ENCODE measurements at places on chromosomes 2 and 18.

DNA sequence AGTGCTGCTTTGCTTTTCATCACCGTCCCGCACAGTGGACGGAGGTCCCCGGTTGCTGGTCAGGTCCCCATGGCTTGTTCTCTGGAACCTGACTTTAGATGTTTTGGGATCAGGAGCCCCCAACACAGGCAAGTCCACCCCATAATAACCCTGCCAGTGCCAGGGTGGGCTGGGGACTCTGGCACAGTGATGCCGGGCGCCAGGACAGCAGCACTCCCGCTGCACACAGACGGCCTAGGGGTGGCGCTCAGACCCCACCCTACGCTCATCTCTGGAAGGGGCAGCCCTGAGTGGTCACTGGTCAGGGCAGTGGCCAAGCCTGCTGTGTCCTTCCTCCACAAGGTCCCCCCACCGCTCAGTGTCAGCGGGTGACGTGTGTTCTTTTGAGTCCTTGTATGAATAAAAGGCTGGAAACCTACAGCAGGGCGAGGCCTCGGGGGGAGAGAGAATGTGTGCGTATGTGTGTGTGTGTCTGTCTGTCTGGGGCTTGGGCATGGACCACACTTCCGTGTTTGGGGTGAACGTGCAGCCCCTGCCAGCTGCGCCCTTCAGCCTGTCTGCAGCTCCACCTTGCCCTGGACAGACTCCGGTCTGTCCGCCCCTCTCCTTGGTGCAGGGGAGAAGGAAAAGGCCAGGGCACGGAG is 32.3 kb downstream of the GPC1 start:
- no peak for DNase-seq

DNA sequence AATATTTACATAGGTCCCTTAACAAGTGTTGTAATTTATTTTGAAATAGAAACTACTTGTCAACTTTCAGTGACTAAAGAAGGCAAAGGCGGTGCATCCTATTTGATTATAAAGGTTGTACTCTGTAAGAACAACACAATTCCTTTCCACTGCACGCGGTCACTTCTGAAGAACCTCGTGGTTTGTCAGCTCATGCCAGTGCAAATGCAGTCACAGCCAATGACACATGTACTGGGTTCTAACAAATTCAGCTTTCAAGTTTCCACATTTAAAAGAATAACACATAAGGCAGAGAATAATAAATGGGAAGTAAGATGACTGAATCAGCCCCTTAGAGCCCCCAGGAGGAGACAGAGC is 39.7 kb downstream of the CYB5A start:
- DNase-seq, result no peak

- DNase-seq, result no peak
Measured at GRCh38 chr2:53450923-53451322, 316.7 kb upstream of the CHAC2 start.

GRCh38 chr18:13447621-13448334 is 229.2 kb downstream of the LDLRAD4 start:
- DNase-seq, result no peak

DNA sequence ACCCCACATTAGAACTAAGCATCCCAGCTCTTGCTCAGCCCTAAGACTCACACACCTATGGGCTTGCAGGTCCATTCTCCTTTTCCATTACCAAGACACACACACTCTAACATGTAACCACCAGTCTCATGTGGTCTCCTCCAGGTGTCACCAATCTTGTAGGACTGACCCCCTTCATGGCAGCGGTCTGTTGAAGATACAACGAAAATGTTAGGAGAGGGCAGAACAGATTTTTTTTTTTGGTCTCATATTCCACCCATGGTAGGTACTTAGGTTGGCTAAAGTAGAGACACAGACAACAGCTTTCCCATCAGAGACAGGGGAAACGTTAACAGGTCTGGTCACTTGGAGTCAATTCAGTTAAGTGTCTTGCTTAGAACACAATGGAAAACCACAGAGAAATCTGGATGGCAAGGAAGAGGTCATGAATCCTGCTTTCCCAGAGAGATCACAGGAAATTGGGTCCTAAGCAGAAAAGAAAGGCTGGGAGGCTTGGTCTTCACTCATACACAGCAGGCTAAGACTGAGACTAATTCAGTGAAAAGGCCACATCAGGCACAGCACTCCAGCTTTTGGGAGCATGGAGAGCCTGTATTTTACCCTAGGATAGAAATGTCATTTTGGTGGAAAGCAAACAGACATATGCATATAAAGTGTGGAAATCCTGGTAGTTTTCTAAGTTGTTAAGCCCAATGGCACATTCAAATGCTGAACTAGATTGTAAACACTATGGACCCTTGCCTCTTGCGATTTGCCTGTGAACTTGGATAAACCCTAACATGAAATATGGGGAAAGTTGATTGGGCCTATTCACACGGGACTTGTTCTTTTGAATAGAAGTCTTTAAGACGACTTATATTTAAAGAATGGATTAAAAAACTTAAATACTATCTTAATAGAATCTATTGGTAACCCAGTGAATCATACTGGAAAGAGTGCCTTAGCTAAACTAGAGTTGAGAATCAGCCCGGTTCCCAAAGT is 3.8 kb downstream of the FN1 start:
- no peak for DNase-seq

DNA sequence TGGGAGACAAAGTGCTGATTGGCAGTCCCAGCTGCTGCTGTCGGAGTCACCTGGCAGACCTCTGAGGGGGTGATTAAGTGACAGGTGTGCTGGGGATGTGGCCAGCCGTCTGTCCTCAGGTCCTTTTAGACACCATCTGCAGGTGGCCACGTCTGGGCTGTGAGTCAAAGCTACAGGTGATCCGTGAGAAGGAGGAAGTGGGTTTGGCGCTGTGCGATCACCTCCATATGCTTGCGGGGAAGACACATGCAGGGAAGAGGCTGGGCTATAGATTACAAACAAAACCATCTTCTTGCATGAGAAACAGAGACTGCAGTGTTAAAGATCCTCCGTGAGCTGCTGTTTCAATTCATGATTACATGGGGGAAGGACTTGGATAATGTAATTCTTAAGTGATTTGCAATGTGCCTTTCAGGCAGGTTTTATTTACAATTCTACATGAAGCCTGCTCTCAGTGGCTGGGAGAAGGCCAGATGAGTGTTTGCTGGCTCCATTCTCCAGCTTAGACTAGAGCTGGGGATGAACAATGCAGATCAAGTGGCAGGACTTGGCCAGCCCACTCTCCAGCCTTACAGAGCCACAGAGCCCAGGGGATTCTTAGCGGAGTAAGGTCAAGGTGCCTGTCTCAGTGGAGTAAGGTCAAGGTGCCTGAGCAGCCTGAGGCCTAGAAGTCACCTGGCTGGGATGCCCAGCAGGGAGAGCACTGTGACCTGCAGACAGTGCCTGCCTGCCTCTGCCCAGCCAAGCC is 87.8 kb downstream of the LYPD1 start:
- DNase-seq, result no peak

GRCh38 chr2:41129988-41130387 is 678.1 kb upstream of the SLC8A1 start:
- no peak for DNase-seq

DNA sequence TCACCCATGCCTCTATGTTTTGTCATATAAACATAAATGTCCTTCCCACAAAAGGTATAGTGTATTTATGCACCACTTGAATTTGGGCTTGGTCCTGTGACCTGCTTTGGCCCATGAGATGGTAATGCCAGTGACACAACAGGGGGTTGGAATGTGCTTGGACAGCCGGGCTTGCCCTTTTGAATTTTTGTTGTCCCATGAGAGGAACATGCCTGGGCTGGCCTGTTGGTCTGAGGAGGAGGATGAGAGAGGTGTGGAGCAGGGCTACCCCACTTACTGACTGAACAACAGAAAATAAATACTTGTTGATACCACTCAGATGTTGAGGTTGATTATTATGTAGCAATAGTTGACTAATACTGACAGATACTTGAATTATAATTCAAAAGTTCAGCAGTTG is 63.2 kb upstream of the TCF4 start:
- no peak for DNase-seq

- no peak for DNase-seq
Measured at GRCh38 chr2:29322011-29322410, 206.8 kb downstream of the CLIP4 start.

DNA sequence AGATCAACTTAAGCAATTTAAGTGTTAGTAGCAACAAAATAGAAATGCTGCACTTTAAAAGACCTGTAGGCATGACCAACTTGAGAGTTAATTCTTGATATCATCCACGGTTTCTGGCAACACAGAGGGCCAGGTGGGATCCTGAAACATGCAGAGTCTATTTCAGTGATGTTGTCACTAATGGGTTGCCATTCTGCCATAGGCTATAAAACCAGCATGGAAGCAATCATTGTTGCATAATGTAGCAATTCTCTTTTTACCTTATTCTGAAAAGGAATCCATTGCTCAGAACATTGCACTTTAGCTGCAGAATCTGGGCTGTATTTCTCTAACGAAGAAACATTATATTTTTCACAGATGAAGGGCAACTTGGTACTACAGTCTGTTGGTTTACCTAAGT is 53.9 kb upstream of the CD302 start:
- DNase-seq, result no peak

- DNase-seq, result no peak
Measured at GRCh38 chr2:179107737-179108136, 57.8 kb upstream of the CCDC141 start.

DNA sequence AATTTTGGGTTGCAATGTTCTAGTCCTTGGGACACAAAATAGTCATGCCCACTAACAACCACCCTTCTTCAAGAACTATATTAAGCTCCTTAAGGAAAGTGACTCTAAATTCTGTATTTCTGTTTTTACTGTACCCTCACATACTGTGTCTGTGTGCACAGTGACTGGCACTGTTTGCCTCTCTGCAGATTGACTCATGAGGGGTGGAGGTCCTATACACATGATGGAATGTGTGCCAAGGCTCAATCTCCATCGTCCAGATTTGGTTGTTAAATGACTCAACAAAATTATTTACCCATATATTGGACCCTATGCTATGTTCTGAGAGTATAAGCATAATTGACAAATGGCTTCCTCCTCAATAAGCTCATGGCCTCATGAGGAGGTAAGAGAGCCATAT is 126.6 kb upstream of the CWC22 start:
- no peak for DNase-seq

- DNase-seq, result no peak
Measured at GRCh38 chr2:39447266-39448168, 10.4 kb upstream of the MAP4K3 start.

DNA sequence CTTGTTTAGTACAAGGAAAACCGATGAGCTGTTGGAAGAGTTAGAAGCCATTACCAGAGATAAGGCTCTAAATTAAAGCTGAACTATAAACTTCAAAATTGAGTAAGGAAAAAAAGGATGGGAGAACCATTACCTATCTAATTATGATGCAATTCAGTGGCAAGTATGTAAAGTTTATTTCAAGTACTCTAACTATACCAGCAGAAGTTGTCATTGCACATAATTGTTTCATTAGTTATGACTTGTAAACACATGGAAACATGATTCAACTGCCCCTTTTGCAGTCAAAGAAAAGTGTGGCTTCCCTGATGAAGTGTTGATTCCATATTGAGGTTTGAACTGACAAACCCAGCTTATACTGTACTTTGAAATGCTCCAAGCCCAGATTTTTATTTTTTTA is 324.1 kb upstream of the KCNJ3 start:
- DNase-seq, result no peak

DNA sequence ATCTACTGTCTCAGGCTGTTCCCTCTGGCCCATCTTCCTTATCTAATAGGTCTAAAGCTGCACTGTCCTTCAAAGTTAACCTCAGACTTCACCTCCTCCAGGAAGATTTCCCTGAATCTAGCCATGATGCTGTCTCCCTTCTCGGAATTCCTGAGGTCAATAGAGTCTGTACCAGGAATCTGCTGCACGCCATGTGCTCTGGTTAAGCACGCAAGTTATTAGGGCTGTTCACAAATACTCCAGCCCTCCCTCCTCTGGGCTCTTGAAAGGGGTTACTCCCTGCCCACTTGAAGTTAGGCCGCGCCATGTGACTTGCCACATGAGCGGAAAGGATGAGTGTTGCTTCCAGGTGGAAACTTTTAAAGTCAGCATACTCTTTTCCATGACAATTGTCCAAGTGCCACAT is 43.6 kb downstream of the MCFD2 start:
- DNase-seq, result no peak

GRCh38 chr2:177520324-177520723 is 127.8 kb downstream of the AGPS start:
- no peak for DNase-seq

GRCh38 chr2:205783872-205784499 is 101.7 kb downstream of the NRP2 start:
- no peak for DNase-seq

GRCh38 chr2:74887445-74887951 is 53.6 kb downstream of the HK2 start:
- no peak for DNase-seq

DNA sequence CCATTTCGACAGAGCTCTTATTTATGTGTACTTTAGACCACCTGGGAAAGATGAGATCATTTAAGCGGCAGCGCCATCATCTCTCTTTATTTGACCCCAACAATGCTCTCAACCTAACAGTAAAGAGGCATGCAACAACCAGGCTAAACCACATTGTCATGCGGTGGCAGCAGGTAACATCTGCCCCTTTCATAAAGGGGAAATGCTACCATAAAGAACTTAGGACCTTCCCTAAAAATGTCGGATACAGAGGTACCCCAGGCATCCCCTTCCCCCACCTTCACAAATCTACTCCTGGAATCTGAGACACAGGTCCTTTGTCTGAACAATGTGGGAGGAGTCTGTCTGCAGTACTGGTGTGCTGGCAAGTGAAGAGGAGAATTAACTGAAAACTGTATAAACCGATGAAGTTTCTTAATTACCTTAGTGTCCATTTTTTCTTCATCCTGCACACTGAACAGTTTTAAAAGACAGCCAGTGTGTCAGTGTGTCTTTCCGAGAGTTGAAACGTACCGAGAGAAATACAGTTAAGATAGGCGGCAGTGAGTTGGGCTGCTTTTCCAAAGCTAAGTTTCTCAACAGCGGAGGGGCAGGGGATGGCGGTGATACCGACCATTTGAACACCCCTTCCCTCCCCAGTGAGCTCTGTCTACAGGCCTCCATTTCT is 1.9 kb downstream of the MEX3C start:
- DNase-seq, result no peak

- no peak for DNase-seq
Measured at GRCh38 chr2:136582628-136583205, 182.6 kb upstream of the THSD7B start.

GRCh38 chr18:38895560-38895959 is 1330.0 kb upstream of the CELF4 start:
- no peak for DNase-seq

- no peak for DNase-seq
Measured at GRCh38 chr2:20627712-20628380, 23.1 kb downstream of the HS1BP3 start.

GRCh38 chr2:54227798-54228197 is 28.2 kb downstream of the TSPYL6 start:
- no peak for DNase-seq

All from stimulated activated CD8-positive, alpha-beta memory T cell treated with anti-CD3 and anti-CD28 coated beads, Interleukin-7, amount 100 ng/mL, for 4 hours (primary cell).